ENCODE measurements at places on chromosomes 1 and 21.

- no peak overlapping the region for H3K4me3 ChIP-seq
- H3K27me3 ChIP-seq = peaks cover 14% of the 10 kb centered on the region
- no peak for DNase-seq
- H3K4me1 ChIP-seq = peaks cover 4% of the 10 kb centered on the region
- H3K36me3 ChIP-seq = peaks cover 4% of the 10 kb centered on the region
- no peak overlapping the region for H3K27ac ChIP-seq
Observed at GRCh38 chr1:91781901-91782622, 103.9 kb downstream of the TGFBR3 start.

- DNase-seq = no peak
- no peak overlapping the region for H3K27ac ChIP-seq
- no peak overlapping the region for H3K4me3 ChIP-seq
- no peaks in the 10 kb centered on the region for H3K27me3 ChIP-seq
Observed at GRCh38 chr21:40349591-40349990, 482.4 kb downstream of the PCP4 start.

GRCh38 chr1:202858331-202858730 lies 30.6 kb downstream of the RABIF start:
- H3K36me3 ChIP-seq = peaks cover 2% of the 10 kb centered on the region
- no peak overlapping the region for H3K4me3 ChIP-seq
- no peak for DNase-seq
- H3K27ac ChIP-seq = no peak overlapping the region
- peaks cover 16% of the 10 kb centered on the region for H3K4me1 ChIP-seq
- H3K27me3 ChIP-seq = peaks cover 40% of the 10 kb centered on the region

- no peak for DNase-seq
- H3K4me1 ChIP-seq = peaks cover 15% of the 10 kb centered on the region
- H3K27ac ChIP-seq = no peak overlapping the region
- H3K36me3 ChIP-seq = peaks cover 3% of the 10 kb centered on the region
- H3K27me3 ChIP-seq = peaks cover 2% of the 10 kb centered on the region
Observed at GRCh38 chr21:43849532-43850299, 15.3 kb upstream of the AGPAT3 start.

- no peak overlapping the region for H3K27ac ChIP-seq
- no peak for DNase-seq
- no peaks in the 10 kb centered on the region for H3K36me3 ChIP-seq
- H3K4me1 ChIP-seq = no peaks in the 10 kb centered on the region
Observed at GRCh38 chr1:152745289-152745704, 12.5 kb upstream of the KPRP start.

DNA sequence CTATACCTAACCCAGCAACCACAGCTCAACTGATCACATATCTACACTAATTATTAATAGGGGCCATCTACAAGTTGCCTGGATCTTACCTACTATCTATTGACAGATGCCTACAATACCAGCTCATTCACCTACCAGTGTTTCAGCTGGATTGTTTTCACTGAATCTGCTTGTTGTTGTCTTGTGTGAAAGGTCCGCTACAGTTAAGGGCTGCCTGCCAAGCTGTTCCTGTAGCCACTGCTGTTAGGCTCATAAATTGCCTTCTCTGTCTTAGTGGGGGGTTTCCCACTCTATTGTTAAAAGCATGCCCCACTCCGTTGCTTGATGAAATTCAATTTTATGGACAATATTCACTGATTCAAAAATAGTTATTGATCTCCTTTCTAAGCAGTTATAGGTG lies 199.7 kb upstream of the TMPRSS15 start:
- no peaks in the 10 kb centered on the region for H3K36me3 ChIP-seq
- no peaks in the 10 kb centered on the region for H3K27me3 ChIP-seq
- DNase-seq = no peak

- H3K27me3 ChIP-seq = no peaks in the 10 kb centered on the region
- H3K4me1 ChIP-seq = peaks cover 10% of the 10 kb centered on the region
- peaks cover 24% of the 10 kb centered on the region for H3K36me3 ChIP-seq
- DNase-seq = no peak
Observed at GRCh38 chr1:45846931-45847330, 43.5 kb downstream of the MAST2 start.

DNA sequence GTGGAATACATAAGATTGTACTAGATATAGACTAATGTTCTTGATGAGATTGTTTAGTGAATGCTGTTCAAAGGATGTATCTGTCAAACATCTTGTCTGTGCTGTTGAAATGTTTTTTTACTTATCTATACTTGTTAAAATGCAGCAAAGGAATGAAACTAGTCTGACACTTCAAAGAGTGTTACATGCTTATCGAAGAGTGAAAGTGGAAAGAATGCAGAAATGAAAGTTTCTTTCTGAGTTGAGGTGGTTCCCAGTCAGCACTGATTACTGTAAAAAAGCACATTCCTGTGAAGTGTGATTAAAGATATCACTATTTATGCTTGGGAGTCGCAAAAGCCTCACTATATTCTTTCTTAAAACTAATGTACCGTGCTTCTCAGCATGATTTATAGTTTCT lies 1225.2 kb downstream of the NCAM2 start:
- H3K27ac ChIP-seq = no peak overlapping the region
- peaks cover 2% of the 10 kb centered on the region for H3K4me1 ChIP-seq
- no peak overlapping the region for H3K4me3 ChIP-seq
- H3K27me3 ChIP-seq = no peaks in the 10 kb centered on the region
- no peak for DNase-seq

- H3K4me1 ChIP-seq = peaks cover 24% of the 10 kb centered on the region
- no peaks in the 10 kb centered on the region for H3K27me3 ChIP-seq
- H3K36me3 ChIP-seq = peaks cover 23% of the 10 kb centered on the region
- no peak overlapping the region for H3K4me3 ChIP-seq
Observed at GRCh38 chr1:156203331-156203730, 9.4 kb downstream of the SLC25A44 start.

- H3K27me3 ChIP-seq = peaks cover 2% of the 10 kb centered on the region
- H3K36me3 ChIP-seq = no peaks in the 10 kb centered on the region
- no peak overlapping the region for H3K4me3 ChIP-seq
- peaks cover 2% of the 10 kb centered on the region for H3K4me1 ChIP-seq
- H3K27ac ChIP-seq = no peak overlapping the region
Observed at GRCh38 chr1:212452323-212453155, 19.8 kb downstream of the NENF start.

DNA sequence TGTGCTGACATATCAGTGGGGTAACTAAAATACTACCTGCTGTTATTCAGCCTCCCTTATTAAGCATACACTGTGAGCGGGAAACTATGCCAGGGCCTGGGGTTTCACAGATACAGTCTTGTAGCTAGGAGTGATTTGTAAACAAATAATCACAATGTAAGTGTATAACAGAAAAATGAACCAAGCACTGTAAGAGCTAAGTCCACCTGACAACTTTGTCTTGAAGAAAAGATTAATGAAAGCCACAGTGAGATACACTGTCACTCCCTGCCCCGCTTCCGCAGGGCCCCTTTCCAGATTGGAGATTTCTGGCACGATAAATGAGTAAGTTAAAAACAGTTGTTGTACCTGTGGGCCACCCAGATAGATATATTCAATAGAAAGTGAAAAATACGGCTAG lies 4.8 kb downstream of the RCAN3 start:
- no peak for DNase-seq
- H3K4me3 ChIP-seq = peak overlapping the region; percentile 84
- H3K4me1 ChIP-seq = peaks cover 56% of the 10 kb centered on the region
- H3K36me3 ChIP-seq = peaks cover 40% of the 10 kb centered on the region

GRCh38 chr21:18204931-18205330 lies 39.7 kb upstream of the CHODL start:
- no peak for DNase-seq
- no peak overlapping the region for H3K27ac ChIP-seq
- H3K4me1 ChIP-seq = no peaks in the 10 kb centered on the region
- no peaks in the 10 kb centered on the region for H3K27me3 ChIP-seq
- no peak overlapping the region for H3K4me3 ChIP-seq

DNA sequence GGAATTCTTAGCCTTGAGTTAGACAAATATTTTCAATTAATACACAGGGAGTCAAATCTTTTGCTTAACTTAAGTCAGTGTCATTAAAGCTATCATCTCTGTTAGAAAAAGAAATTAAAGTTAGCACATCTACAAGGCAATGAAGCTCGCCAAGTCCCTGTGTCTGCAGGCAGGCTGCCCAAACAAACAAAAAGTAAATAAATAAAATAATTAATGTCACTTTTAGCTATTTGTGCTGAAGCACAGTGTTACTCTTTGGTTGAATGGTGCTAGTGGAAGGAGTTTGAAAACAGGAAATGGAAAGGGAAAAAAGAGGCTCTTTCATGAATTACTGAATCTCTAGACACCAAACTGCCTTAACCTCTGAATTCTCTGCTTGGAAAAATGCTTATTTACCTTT lies 37.1 kb upstream of the COL11A1 start:
- no peak overlapping the region for H3K4me3 ChIP-seq
- no peaks in the 10 kb centered on the region for H3K36me3 ChIP-seq
- no peak overlapping the region for H3K27ac ChIP-seq
- DNase-seq = no peak
- no peaks in the 10 kb centered on the region for H3K4me1 ChIP-seq

GRCh38 chr1:218349348-218350034 lies 4.4 kb downstream of the TGFB2 start:
- DNase-seq = no peak
- H3K27me3 ChIP-seq = peaks cover 54% of the 10 kb centered on the region
- H3K4me1 ChIP-seq = peaks cover 21% of the 10 kb centered on the region
- H3K36me3 ChIP-seq = peaks cover 2% of the 10 kb centered on the region
- H3K27ac ChIP-seq = no peak overlapping the region

GRCh38 chr1:224373008-224373590 lies 16.4 kb downstream of the CNIH4 start:
- peaks cover 50% of the 10 kb centered on the region for H3K4me1 ChIP-seq
- H3K27me3 ChIP-seq = no peaks in the 10 kb centered on the region
- DNase-seq = no peak
- peaks cover 74% of the 10 kb centered on the region for H3K36me3 ChIP-seq

GRCh38 chr1:28740118-28740517 lies 3.4 kb downstream of the YTHDF2 start:
- no peak for DNase-seq
- peaks cover 38% of the 10 kb centered on the region for H3K36me3 ChIP-seq

- H3K4me3 ChIP-seq = no peak overlapping the region
- H3K27me3 ChIP-seq = peaks cover 10% of the 10 kb centered on the region
- H3K4me1 ChIP-seq = no peaks in the 10 kb centered on the region
- no peak overlapping the region for H3K27ac ChIP-seq
- H3K36me3 ChIP-seq = no peaks in the 10 kb centered on the region
Observed at GRCh38 chr21:45580576-45581321, 38.5 kb upstream of the SLC19A1 start.

GRCh38 chr1:23515905-23516304 lies 15.1 kb downstream of the E2F2 start:
- H3K36me3 ChIP-seq = peaks cover 32% of the 10 kb centered on the region
- no peaks in the 10 kb centered on the region for H3K27me3 ChIP-seq
- DNase-seq = no peak
- no peak overlapping the region for H3K4me3 ChIP-seq
- no peak overlapping the region for H3K27ac ChIP-seq
- no peaks in the 10 kb centered on the region for H3K4me1 ChIP-seq

GRCh38 chr1:78856096-78856495 lies 150.4 kb downstream of the ADGRL4 start:
- no peaks in the 10 kb centered on the region for H3K36me3 ChIP-seq
- DNase-seq = no peak
- no peak overlapping the region for H3K27ac ChIP-seq
- H3K4me1 ChIP-seq = peaks cover 10% of the 10 kb centered on the region
- H3K27me3 ChIP-seq = no peaks in the 10 kb centered on the region
- no peak overlapping the region for H3K4me3 ChIP-seq

DNA sequence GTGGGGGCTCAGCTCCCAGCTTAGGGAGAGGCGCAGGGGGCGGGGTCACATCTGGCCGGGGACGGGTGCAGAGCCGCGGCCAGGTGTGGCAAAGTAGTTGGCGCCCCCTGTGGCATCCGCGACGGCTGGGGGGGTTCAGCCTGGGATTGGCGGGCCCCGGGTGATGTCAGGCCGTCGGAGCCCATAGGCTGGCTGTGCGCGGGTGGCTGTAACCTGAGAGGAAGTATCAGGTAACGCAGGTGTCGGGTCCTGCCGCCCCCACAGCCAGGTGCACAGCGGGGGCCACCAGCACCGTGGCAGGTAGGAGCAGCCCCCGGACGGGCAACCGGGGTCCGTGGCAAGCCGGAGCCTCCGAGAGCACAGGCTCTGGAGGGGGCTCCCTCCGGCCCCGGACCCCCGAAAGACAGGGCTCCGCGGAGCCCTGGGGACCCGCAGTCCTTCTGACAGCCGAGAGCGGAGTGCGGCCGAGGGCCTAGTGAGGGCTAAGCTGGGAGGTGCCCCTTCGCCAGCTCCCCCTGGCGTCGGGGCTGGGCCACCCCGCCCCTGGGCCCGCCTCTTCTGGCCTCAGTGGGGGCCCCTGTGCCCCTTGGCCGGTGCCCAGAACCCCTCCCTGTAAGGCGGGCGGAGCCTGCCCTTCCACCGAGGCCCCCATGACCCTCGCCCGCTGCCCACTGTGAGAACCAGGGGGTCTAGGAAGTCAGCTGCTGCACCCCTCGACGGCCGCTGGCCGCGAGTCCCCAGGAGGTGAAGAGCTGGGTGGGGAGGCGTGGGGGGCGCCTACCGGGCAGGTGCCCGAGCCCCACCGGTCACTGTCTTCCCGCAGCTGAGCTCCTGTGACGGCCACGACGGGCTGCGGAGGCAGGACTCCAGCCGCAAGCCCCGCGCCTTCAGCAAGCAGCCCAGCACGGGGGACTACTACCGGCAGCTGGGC lies 17.9 kb downstream of the TNFRSF25 start:
- H3K4me1 ChIP-seq = peaks cover 7% of the 10 kb centered on the region
- no peaks in the 10 kb centered on the region for H3K36me3 ChIP-seq
- DNase-seq = no peak
- H3K27me3 ChIP-seq = peaks cover 51% of the 10 kb centered on the region

DNA sequence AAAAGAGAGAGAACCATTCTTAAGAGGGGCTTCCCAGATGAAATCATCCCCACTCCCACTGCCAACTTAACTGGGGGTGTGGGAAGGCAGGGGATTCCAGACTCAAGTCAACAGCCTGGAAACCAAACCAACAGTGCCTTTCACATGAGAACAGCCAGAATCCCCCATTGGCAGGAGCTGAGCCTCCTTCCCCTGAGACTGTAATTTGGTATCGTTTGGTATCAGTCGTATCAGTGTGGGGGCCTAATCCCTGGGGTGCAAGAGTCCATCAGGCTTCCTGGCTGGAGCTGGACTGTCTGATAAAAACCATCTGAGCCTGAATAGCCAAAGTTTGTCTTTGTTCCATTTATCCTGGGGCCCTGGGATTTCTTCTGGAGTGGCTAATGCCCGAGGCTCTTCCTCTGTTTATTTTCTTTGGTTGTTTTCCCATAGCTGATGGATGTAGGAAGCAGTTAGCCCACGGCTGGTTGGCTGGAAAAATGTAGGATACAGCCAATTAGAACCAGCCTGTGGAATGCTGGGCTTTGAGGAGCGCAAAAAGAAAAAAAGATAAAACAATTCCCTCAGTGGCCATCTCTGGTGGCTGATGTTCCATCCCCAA lies 84.6 kb downstream of the LAMC2 start:
- DNase-seq = no peak
- no peak overlapping the region for H3K27ac ChIP-seq
- H3K27me3 ChIP-seq = peaks cover 7% of the 10 kb centered on the region
- H3K36me3 ChIP-seq = no peaks in the 10 kb centered on the region

DNA sequence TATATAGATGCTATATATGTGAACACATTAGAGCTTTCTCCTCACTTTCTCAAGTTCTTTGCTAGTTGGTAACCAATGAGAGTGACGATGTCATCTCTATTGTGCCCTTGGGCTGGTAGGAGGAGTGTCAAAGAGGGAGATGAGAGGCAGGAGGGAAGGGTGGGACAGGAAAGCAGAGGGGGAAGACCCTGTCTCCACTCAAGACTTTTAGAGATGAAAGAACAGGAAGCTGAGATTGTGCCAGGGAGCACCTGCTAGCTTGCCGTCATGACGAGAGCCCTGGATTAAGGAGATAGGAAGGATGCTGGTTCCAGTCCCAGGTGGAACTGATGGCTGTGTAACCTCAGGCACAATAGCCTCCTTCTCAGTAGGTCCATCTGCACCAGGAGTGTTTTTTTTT lies 16.7 kb downstream of the CNR2 start:
- H3K4me3 ChIP-seq = no peak overlapping the region
- H3K27ac ChIP-seq = no peak overlapping the region
- no peak for DNase-seq
- H3K36me3 ChIP-seq = no peaks in the 10 kb centered on the region
- H3K27me3 ChIP-seq = peaks cover 40% of the 10 kb centered on the region
- peaks cover 9% of the 10 kb centered on the region for H3K4me1 ChIP-seq
